ENCODE measurements at places on chromosomes 16 and 17.

DNA sequence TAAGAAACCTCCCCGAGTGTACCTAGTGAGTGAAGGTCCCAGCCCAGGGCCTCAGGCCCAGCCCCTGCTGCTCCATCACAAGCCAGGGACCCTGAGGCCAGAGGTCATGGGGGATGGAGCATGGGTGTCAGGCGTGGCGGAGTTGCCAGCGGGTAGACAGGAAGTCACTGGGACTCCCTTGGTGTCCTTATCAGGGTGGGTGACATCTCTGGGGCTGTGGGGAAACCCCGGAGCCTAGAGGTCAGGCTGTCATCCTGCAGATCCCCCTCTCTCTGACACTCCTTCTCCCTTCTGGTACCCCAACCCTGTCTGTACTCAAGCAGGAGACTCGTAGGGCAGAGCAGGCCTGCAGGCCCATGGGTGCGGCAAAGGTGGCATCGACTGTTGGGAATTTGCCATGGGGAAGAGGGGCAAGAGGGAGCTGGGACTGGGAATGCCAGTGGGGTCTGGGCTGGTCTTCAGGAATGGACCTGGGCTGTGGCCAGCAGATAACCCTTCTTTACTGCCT, 10.8 kb upstream of the ADGRG1 start:
- DNase-seq: no peak

- DNase-seq: no peak
Observed at GRCh38 chr17:10021272-10021984, 116.4 kb upstream of the RCVRN start.

- DNase-seq: no peak
Observed at GRCh38 chr16:77868478-77868877, 80.1 kb downstream of the VAT1L start.

- peak; percentile 73 for DNase-seq
Observed at GRCh38 chr17:15263206-15263579, 1.9 kb downstream of the PMP22 start.

DNA sequence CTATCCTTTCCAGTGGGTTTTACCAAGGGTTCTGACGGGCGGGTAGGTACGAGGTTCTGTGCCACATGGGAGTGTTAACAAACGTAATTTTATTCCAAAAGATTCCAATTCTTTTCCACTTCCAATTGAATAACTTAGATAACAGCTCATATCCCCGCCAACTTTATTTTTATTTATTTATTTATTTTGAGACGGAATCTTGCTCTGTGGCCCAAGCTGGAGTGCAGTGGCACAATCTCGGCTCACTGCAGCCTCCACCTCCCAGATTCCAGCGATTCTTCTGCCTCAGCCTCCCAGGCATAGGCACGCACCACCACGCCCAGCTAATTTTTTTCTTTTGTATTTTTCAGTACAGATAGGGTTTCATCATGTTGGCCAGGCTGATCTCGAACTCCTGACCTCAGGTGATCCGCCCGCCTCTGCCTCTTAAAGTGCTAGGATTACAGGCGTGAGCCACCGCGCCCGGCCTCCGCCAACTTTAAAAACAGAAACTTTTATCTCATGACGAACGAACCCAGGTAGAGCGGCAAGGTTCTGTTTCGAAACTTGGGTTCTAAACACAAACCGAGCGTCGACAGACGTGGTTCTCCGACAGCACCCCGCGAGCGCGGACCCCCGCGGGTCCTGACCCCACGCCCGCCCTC, 613 bp downstream of the ECI1 start:
- DNase-seq: peak; percentile 14

DNA sequence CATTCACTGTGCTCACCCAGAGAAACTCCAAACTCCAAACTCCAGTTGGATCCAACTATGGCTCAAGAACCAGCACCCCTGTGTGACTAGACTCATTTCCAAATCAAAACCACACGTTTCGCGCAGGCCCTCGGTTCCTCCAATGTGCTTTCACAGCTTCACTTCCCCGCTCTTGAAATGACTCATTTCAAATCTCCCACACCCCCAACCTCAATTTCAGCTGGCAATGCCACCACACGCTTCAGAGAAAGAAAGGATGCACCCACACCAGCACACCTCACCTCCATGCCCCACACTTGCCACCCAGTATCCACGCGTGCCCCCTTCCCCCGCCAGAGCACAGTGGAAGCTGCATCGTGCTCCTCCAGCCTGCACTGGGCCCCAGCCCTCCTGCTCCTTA, 9.0 kb downstream of the TMEM92 start:
- DNase-seq: no peak

- no peak for DNase-seq
Observed at GRCh38 chr16:80341263-80341662, 199.5 kb upstream of the DYNLRB2 start.

- DNase-seq: no peak
Observed at GRCh38 chr17:41417127-41417526, 7.3 kb downstream of the KRT37 start.

- DNase-seq: no peak
Observed at GRCh38 chr16:75787440-75787839, 61.1 kb upstream of the CPHXL start.

DNA sequence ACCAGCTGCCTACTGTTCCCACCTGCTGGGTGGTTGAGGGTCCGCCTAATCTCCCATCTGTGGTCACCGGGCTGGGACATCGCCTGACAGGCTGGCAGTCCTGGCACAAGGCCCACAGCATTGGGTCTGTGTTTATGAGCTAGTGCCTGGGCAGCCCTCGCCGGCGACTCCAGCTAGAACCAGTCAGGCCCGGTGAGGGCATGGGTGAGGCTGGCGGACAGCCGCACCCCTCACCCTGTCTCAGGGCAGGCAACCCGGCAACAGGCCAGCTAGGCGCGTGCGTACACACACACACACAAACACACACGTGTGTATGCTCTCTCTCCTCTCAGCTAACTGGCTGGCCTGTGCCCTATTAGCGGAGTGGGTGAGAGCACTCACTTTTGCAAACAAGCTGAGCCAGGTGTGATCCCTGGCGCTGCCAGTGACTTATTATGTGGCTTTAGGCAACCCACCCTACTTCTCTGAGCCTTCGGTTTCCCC, 10.4 kb downstream of the HSD11B2 start:
- DNase-seq: no peak

GRCh38 chr16:10033556-10033955, 148.7 kb downstream of the GRIN2A start:
- no peak for DNase-seq

DNA sequence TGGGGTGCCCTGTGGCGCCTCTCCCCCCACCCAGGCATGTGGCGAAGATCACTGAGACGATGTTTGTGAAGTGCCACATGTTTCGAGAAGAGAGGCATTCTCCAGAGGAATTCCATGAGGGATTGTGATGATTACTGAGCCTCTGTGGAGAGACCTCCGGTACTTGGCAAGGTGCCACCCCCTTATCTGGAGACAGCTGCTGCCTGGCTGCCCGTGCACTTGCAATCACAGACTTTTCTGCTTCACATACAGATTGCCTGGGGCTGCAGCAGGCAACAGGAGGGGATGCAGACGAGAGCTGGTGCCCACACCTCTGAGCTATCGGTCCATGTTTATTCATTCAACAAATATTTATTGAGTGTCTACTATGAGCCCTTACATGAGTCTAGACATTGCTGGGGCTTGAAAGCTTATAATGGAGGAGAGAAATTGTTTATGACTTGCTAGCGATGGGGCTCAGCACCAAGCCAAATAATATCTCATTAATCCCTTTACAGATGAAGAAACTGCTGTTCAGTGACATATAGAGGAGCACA, 317.2 kb upstream of the ZFHX3 start:
- DNase-seq: no peak

- peak; percentile 49 for DNase-seq
Observed at GRCh38 chr17:49514071-49514721, 19.1 kb downstream of the NGFR start.

GRCh38 chr17:58615768-58616659, 75.8 kb downstream of the TEX14 start:
- DNase-seq: no peak

DNA sequence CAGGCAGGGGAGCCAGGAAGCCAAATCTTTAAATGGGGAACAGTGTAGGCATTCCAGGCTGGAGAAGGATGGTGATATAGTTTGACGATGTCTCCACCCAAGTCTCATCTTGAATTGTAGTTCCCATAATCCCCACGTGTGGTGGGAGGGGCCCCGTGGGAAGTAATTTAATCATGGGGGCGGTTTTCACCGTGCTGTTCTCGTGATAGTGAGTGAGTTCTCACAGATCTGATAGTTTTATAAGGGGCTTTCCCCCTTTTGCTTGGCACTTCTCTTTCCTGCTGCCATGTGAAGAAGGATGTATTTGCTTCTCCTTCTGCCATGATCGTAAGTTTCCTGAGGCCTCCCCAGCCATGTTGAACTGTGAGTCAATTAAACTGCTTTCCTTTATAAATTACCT, 28.8 kb downstream of the GINS3 start:
- no peak for DNase-seq

GRCh38 chr16:47657977-47658376, 196.8 kb downstream of the PHKB start:
- DNase-seq: no peak

GRCh38 chr17:29151567-29151966, 28.6 kb downstream of the MYO18A start:
- peak; percentile 38 for DNase-seq

GRCh38 chr16:50068550-50068949, 2.8 kb downstream of the HEATR3 start:
- peak; percentile 71 for DNase-seq

DNA sequence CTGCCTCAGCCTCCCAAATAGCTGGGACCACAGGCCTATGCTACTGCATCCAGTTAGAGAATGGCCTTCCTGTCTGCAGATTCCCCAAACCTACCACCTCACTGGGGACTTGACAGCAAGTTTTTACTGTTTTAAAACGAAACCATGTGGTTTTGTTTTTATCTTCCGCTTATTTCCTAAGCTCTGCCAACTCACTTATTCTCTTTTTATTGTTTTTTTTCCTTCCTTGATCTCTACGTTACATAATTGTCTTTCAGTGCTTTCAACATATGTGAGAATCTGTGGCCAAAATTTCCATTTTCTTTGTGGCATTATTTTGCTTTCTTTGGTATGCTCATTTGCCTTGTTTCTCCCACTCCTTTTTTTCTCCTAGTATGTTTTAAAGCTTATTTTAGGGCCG, 14.6 kb upstream of the SLC38A7 start:
- no peak for DNase-seq

GRCh38 chr16:26530584-26531289, 536.0 kb upstream of the C16orf82 start:
- DNase-seq: no peak

DNA sequence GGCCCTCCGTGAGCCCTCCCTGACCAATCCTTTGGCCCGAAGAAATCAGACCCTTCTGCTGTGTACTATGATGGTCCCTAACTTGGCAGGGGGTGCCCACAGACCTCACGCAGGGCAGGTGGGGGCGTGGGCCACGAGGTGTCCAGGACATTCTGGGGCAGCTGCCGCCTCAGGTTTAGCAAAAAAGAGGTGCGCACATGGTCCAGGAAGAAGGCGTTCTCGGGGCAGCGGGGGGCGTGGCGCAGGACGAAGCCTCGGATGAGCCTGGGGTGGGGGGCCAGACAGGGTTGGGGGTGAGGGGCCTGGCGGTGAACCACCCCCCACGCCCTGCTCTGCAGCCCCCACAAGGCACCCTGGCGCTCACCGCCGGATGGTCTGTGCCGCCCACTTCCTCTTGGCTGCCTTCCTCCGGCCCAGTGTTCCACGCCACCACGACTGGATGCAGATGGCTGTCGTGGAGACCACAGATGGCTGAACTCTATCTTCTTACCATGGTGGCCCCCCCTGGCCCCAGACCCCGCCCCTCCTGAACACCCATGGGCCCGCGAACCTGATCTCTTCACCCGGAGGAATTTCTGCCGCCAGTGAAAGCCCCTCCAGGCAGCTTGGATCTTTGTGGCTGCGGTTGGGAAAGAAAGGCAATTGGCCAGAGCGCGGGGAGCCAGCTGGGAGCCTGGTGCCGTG, 14.2 kb upstream of the CRK start:
- DNase-seq: no peak

DNA sequence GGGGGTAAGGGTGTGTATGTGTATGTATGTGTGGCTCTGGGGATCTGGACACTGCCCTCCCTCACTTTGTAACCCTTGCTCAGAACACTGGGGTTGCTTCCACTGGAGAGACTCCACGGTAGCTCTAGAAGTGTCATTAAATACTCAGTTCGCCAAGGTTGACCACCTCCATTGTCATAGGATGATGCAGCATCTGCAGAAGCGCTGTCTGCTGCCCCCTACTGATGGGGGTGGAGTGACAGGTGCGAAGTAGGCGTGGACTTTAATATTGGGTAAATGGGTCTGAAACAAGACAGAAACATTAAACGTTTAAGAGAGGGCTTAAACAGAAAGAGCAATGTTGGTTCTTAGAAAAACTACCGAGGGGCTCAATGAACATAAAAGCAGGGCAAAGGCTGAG, 35.5 kb upstream of the STAC2 start:
- no peak for DNase-seq
